CD4-positive, alpha-beta T cell treated with Interleukin-6 for 4 hours (primary cell): ENCODE measurements at places on chromosomes 16 and 17.

DNA sequence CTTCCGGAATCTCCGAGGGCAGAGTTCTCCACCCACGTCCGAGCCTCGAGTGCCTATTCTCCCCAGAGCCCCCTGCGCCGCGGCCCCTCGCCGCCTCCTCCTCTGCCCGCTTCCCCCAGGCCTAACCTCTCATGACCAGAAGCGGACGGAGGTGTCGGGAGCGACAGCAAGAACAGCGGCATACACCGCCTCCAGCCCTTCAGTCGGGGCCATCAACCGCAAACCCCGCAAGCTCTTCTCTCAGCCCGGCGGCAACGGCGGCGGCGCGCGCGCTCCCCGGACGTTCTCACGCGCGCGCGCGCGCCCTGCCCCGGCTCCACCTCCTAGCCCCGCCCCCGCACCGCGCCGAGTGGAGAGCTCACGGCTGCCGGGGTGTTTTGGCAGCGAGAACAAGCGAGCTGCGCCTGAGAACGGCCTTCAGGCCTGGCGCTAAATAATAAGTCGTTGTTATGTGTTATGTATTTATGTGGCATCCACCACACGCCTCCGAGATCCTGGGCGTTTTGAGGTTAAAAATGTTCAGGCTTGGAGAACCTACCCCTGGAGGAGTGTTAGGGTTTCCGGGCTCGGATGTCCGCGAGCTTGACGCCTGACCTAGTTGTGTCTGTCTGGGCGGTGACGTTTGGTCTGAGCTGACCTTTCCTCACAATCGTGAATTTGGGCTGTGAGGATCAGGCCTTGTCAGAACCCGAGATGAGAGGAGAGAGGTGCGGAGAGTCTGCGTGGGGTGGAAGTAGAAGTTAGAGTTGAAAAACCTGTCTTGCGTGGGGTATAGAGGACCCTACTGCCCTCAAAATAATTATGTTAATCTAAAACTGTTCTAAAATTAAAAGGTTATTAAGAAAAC is at the start of gene RNFT1:
TSS of gene RNFT1 (minus strand) at position 259 of the 847 bp plus-strand sequence. CDS start at position 182, 77 bp downstream.
- peak; percentile 92 for DNase-seq

- DNase-seq = no peak
Observed at GRCh38 chr17:15510361-15510760, 42.9 kb upstream of the CDRT4 start.

DNA sequence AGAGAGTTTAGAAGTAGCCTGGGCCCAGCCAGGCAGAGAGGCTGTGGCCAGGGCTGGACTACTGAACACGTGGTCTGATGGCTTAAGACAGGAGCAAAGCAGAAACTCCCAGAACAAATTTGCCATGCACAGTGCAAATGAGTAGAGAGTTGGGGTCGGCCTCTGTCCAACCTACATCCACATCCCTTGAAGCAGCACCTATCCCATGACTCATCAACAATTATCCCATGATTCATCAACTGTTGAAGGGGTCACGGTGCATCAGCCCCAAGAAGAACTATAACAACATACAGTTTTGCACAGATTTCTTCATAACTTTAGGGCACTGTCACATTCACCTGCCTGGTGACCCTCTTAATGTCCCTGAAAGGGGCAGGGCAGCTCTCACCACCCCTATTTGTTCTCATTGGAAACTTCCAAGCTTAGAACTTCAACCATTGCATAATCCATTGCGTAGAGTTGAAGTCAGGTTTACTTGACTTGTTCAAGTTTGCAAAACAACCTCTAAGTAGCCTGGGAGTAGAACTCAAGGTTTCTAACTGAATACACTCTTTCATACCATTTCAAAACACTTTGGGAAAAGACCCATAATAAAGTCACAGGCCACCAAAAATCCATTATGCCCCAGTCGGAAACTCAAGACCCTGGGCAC is 235.2 kb upstream of the CDH5 start:
- DNase-seq = no peak

DNA sequence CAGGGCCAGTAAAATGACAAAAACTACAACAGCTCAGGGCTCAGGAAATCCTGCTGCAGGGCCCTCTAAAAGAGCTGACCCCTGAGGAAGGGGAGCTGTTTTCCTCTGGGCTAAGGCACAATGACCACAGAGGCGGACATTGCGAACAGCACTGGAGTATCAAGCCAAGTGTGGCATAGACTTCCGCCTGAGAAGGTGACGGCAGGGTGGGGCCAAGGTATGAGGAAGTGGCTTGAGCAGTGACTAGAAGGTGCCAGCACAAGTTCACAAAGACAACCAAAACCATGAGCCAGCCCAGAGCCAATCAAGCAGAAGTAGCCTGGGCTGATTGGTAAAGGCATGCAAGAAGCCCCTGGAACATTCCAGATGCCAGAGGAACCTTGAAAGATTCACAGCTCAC is 13.9 kb downstream of the ERN2 start:
- DNase-seq = no peak

- no peak for DNase-seq
Observed at GRCh38 chr17:31155208-31155810, 60.5 kb downstream of the NF1 start.

GRCh38 chr16:85037050-85037410 is 9.4 kb downstream of the KIAA0513 start:
- DNase-seq = no peak

DNA sequence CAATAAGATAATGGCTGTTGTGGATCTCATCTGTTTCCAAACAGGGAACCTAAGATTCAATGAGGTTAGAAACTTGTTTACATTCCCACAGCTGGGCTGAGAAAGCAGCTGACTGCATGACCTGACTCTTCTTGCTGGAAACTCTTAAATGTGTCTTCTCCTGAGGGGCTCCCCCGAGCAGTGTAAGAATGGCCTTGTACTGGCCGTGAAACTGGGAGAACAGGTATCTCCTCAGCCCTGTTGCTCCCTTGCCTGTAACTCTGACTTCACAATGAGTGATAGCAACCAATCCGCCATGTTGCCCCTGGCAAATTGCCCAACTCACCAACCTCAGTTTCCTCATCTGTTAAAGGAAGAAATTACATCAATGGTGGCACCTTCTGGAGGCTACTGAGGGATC is 59.1 kb upstream of the CCL2 start:
- DNase-seq = no peak

DNA sequence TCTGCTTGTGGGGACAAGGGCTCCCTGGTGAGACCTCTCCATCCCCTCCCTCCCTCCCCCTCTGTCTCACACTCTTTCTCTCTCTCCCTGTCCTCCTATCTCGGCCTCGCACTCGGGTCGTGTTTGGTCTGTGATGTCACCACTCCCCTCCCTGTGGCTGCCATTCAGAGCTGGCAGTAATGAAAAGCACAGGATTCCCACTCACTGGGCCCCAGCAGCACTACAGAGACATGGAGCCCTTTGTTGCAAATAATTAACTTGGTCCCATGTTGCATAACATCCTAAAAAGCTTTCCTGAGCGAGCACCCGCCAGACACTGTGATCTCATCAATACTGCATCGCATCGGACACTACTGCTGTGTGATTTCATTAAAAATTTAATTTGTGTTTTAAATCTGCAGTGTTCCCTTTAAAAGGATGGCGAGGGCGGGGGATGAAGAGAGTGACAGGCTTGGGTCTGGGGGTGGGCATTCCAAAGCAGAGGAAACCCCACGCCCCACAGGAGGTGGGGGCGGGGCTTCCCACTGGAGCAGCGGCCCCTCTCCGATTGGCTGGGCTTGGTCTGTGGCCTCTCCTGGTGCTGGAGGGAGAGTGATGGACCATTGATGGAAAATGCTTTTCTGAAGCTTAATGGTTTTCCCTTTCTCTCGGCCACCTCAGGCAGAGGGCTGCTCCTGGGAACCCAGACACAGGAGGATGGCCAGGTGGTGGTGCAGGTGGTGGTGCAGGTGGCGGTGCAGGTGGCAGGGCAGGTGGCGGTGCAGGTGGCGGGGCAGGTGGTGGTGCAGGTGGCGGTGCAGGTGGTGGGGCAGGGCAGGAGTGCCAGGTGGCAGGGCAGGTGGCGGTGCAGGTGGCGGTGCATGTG is 15.3 kb upstream of the NPTX1 start:
- DNase-seq = no peak

GRCh38 chr16:83533193-83533592 is 274.6 kb upstream of the HSBP1 start:
- DNase-seq = no peak

DNA sequence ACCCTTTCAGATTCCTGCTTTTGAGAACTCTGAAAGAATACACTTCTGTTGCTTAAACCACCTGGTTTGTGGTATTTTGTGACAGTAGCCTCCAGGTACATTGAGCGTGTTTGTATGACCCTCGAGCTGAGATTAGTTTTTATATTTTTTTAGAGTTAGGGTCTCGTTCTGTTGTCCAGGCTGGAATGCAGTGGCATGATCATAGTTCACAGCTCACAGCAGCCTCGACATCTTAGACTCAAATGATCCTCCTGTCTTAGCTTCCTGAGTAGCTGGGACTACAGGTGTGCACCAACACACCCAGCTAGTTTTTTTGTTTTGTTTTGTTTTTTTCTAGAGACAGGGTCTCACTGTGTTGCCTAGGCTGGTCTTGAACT is 4.5 kb upstream of the ITPRIPL2 start:
- no peak for DNase-seq

GRCh38 chr16:29743827-29744531 is 1.8 kb downstream of the C16orf54 start:
- peak; percentile 60 for DNase-seq
